Suppressor macrophage treated with lipopolysaccharide for 1 hour (primary cell): ENCODE measurements at places on chromosomes 4 and X.
A peak's percentile ranks its signal among the peaks of the same experiment; 100 is the strongest.

GRCh38 chrX:57070185-57070984 is 51.0 kb downstream of the SPIN2B start:
- no peak for DNase-seq

DNA sequence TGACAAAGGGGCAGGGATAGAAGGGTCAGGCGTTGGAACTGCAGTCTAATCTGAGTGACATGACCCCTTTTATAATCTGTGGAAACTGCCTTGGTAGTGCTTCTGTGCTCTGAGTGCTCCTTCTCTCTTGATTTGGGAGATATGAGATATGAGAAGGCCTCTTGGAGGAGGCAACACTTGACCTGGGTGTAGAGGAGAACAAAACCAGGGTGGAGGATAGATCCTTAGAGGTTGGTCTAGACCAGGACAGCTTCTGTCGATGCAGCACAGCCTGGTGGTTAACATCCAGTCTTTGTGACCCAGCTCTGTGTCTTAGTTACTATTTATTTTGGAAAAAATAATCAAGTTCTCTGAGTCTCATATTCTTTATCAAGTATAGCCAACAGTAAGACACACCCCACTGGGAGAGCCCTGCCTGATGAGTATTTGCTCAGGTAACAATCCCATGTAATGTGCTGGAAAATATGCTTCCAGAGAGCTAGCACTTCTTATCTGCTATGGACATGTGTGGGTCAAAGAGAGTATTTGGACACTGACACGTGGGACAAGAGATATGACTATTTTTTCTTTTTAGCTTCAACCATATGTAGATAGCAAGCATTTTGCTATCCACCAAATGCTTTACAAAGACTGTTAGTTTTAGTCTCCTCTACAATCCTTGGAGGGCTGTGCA is 9.1 kb downstream of the USP51 start:
- no peak for DNase-seq

DNA sequence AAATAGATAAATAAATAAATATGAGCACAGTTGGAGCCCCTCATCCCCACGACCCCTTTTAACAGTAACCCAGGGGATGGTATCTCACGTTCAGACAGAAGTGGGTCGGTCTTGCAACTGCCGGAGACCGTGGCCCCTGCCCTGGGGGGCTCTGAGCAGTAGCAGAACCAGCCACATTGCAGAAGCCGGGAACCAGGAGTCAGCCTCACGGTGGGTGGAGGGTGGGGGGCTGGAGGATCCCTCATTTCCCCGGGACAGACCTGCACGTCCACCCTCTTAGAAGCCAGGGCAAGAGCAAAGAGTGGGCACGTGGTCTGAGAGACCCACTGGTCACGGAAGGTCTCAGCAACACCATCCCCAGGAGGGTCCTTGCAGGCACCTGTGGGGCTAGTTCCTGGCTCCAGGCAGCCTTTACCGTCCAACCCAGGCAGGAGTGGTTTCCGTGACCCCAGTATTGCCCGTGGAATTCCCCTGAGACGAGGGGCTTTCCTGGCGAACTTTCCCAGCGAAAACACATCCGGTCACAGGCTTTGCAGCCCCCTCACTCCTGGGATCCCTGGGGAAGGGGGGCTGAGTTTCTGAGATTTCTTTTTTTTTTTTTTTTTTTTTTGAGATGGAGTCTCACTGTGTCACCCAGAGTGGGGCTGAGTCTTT is 8.8 kb upstream of the IL3RA start:
- peak; percentile 82 for DNase-seq

DNA sequence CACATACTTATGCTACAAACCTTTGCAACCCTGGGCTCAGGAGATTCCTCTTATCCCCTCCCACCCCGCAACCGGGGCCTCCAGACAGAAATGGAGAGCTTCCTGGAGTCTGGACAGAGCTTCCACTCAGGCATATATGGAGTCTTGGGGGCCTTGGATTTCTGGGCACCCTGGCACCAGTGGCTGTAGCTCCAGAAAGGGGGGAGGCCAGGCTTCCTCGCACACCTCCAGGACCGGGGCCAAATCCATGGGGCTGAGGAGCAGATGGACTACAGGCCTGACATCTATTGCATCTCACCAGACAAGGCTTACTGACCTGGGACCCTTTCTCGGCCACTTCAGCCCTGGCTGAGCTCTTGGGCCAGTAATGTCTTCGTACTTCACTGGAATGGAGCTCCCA is 143.3 kb downstream of the DKK2 start:
- DNase-seq = no peak

DNA sequence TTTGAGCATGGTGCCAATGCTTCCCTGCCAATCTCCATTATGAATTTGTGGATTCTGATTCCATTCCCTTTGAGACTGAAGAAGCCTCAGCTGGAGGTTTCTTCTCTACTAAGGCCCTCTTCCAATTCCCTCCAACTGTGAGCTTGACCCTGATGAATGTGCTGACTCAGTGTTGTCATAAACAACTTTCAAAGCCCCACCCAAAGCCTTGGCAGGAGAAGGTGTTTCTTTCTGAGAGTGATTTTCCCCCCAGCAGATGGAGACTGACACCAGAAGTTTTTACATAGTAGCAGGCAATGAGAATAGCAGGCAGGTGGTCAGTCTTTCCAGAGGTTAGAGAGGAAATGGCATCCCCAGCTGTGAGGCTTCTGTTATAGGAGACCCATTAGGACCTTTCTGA is 53.1 kb downstream of the OCRL start:
- no peak for DNase-seq

GRCh38 chr4:151979819-151980218 is 219.0 kb upstream of the GATB start:
- no peak for DNase-seq

GRCh38 chr4:138242834-138243156 is 646 bp upstream of the SLC7A11 start:
- DNase-seq = peak; percentile 70

DNA sequence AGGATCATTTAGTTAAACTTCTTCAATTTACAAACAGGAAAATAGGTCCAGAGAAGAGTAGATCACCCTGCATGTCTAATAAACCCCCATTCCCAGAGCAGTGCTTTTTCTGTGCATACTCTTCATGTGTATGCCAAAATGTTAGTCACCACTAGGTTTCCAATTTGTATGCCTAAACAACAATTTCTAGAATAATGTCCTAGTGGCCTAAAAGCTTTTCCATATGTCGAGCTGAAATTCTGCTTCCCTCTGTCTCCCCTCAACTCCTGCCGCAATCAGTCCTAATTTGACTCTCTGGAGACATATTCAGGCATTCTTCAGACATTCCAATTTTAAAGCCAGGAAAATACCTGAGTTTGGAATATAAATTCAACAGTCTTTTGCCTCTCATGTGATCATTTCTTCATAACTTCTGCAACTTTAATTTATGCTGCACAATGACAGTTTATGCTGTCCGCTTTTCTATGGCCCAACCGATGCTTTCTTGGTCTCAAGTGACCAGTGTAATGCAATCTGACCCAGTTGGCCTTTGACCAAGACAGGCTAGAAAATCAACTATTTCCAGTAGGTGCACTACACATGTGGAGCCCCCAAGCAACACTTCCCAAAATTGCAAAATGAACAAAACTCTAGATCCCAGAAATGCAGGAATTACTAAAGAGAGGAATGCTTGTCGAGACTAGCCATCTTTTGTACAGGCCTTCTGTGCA is 122.9 kb upstream of the FMR1 start:
- no peak for DNase-seq

GRCh38 chr4:185742766-185743165 is 69.2 kb downstream of the SORBS2 start:
- DNase-seq = no peak

DNA sequence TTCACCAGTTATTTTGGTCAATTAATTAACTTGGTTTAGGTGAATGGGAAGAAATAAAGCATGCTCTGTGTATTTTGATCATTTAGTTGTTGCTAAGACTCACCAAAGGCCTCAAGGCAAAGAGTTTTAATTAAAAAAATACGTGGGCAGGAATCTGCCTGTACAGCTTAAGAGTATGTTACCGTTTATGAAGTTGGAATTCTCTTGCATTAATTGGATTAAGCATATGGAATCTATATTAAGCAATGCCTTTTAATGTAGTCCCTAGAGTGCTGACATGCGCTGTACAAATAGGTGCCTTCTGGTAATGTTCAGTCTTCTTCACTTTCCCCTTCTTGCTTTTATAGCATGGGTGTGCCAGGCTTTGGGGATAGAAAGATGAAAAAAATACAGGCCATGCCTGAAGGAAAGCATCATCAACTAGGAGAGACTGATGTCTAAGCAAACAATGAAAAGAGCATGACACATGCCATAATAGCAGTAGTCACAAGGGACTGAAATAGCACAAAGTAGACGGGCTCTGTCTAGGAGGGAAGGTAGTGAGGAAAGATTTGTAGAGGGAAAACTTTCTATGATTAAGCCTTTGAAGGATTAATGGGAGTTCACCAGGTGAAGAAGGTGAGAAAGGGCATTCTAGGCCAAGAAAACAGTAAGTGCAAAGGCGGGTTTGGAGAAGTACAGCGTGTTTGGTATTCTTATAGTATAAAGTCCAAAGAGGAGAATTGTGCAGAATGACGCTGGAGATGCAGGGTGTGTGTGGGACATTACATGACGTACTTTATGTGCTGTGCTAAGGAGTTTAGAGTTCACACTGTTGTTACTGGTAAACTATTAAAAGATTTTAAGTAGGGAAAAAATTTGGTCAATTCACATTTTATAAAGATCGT is 226.1 kb upstream of the ANXA3 start:
- no peak for DNase-seq
